ENCODE measurements at places on chromosomes 1 and 21. TPM values are rescaled to one million over a fixed set of nuclear protein-coding genes. Genes with fewer than 3 reads are reported as not detected.
A peak's percentile ranks its signal among the peaks of the same experiment; 100 is the strongest.

C1orf141 gene
- polyA plus RNA-seq: 0.26 TPM

GRCh38 chr1:159872891-159873290, 10.4 kb upstream of the VSIG8 start:
- no peak overlapping the region for H3K4me3 ChIP-seq
- no peak overlapping the region for H3K27ac ChIP-seq

MX2 gene
- polyA plus RNA-seq: 2.7 TPM

BARHL2 gene
- polyA plus RNA-seq: not detected

LCE1F gene
- not detected for polyA plus RNA-seq

PTPN14 gene
- polyA plus RNA-seq: 19.0 TPM

DNA sequence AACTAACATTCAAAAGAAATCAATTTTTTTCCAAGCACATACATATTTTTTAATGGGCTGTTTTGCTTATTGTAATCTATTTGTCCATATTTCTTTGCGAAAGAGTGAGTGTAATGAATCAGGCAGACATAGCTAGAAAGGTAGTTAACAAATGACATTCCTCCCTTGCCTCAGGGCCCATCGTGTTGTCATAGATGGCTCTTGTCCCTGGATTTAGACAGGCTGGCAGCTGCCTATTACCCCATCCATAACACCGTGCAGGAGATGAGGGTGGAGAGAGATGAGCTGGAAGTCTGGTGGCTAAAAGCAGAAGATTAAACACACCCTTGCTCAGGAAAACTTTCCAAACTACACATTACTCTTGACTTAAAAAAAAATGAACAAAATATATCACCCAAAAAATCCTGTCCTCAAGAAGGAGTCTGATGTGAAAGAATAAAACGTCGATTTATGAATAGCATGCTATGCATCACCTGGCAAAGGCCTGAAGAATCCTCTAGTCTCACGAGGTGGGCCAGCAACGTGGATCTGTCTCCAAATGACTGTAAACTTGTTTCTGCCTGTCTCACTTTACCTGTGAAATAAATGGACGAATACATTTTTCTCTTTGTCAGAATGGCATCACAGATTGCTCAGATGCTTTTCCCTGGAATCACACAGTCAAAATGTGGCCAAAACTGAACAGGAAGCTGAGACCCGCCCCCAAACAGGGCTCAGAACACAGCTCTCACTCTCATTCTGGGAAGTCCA, 55.7 kb downstream of the C21orf91 start:
- no peak overlapping the region for H3K4me3 ChIP-seq
- H3K4me1 ChIP-seq: peaks cover 6% of the 10 kb centered on the region
- H3K27ac ChIP-seq: no peak overlapping the region
- no peak for DNase-seq
- H3K36me3 ChIP-seq: no peaks in the 10 kb centered on the region

DNA sequence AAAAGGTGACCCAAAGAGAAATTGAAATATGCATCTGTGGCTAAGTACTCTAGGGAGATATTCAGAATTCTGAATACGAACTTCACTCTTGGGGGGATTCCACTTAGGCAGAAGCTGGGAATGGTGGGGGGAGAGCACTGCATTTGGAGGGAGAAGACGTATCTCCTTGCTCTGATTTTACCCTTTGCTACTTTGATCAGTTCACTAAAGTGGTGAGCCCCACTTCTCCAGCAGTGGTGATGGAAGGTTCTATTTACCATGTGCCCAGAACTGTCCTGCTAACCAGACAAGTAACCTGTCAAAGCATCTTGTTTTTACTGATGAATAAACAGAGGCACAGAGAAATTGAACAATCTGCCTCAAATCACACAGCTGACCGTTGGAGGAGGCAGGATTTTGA, 483.4 kb downstream of the SIPA1L2 start:
- H3K36me3 ChIP-seq: no peaks in the 10 kb centered on the region
- no peak overlapping the region for H3K4me3 ChIP-seq
- no peaks in the 10 kb centered on the region for H3K4me1 ChIP-seq
- H3K27me3 ChIP-seq: no peaks in the 10 kb centered on the region

DNA sequence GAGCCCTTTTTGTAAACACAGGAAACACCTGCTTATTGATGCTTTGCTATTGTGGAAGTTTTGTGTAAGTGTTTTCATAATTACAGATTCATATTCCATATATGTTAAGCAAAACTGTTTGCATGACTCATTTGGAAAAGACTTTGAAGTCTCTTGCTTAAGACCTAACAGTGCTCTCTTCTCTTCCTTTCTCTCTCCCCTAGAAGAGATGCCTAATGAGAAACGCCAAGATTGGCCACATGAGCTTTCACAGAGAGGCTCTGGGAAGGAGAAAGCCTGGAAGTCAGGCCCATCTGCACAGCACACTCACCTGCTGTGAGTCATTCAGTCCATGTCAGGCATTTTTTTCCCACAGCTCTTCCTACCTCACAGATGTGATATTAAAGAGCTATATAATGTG, 101.6 kb upstream of the PALMD start:
- H3K27me3 ChIP-seq: no peaks in the 10 kb centered on the region
- H3K27ac ChIP-seq: no peak overlapping the region
- no peak overlapping the region for H3K4me3 ChIP-seq
- no peaks in the 10 kb centered on the region for H3K4me1 ChIP-seq

DNA sequence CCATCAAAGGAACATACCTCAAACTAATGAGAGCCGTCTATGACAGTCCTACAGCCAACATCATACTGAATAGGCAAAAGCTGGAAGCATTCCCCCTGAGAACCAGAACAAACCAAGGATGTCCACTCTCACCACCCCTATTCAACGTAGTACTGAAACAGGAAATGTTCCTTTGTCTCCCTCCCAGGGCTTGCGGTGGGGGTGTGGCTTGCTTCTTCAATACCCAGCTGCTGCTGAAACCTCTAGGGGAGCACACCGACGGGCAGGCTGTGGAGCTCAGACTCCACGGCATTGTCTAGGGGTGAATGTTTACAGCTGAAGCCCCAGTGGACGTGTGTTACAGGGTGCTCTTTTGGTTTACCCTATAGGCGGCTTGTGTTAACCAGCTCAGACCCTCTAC, 30.5 kb upstream of the B3GALT2 start:
- no peak for DNase-seq
- no peaks in the 10 kb centered on the region for H3K27me3 ChIP-seq
- H3K27ac ChIP-seq: no peak overlapping the region
- peaks cover 5% of the 10 kb centered on the region for H3K4me1 ChIP-seq
- H3K4me3 ChIP-seq: no peak overlapping the region

- H3K27ac ChIP-seq: no peak overlapping the region
- DNase-seq: no peak
- H3K4me3 ChIP-seq: no peak overlapping the region
- H3K4me1 ChIP-seq: no peaks in the 10 kb centered on the region
Measured at GRCh38 chr1:228283476-228284147, 75.8 kb downstream of the OBSCN start.

GRCh38 chr1:10682449-10683309, 113.8 kb downstream of the CASZ1 start:
- H3K4me3 ChIP-seq: no peak overlapping the region
- peaks cover 54% of the 10 kb centered on the region for H3K4me1 ChIP-seq
- no peaks in the 10 kb centered on the region for H3K36me3 ChIP-seq
- DNase-seq: no peak
- no peaks in the 10 kb centered on the region for H3K27me3 ChIP-seq
- H3K27ac ChIP-seq: peak overlapping the region; percentile 67

SERINC2 gene
- polyA plus RNA-seq: 12.9 TPM

DNA sequence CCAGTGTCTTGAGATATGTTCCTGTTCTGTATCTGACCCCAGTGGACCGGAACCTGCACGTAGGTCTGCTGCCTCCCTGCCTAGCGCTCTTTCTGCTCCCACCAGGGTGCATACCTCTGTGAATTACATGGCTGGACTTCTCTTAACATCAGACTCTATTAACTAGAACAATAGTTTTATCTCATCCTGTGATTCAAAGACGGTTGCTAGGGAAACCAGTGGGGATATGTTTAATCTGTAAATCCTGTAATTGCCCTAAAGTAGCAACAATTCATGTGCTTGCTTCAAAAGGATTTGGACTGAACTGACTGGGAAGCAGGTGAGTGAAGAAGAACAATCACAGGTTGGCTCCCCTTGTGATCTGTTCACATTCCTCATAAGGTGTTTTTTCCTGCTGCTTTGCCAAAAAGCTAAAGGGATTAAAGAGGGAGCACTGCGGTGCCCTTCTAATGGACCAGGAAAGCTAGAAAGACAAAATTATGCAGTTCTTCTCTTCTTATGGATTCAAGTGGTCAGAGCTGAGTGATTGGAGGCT, 52.7 kb upstream of the DIRAS3 start:
- H3K4me1 ChIP-seq: no peaks in the 10 kb centered on the region
- no peak overlapping the region for H3K4me3 ChIP-seq
- DNase-seq: no peak

MRPL9 gene
- polyA plus RNA-seq: 131 TPM

DNA sequence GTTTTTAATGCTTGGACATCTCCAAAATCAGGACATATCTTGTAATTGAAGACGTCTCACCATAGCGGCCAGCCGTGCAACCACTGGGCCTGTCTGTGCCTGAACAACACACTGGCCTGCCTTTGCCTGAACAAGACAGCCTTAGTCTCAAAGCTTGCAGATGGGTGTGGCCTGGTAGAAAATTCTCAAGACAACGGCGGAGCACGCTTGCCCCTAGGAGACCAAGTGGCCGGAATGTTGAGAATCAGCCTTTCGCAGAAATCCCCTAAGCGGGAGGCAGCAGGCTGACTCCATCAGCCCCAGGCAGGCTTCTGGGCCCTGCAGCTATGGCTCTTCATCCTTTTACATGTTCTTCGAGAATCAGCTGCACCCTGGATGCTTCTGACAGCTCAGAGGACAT, 98.0 kb upstream of the C1orf174 start:
- H3K36me3 ChIP-seq: no peaks in the 10 kb centered on the region
- H3K4me1 ChIP-seq: no peaks in the 10 kb centered on the region
- DNase-seq: peak; percentile 37
- no peak overlapping the region for H3K27ac ChIP-seq

DNA sequence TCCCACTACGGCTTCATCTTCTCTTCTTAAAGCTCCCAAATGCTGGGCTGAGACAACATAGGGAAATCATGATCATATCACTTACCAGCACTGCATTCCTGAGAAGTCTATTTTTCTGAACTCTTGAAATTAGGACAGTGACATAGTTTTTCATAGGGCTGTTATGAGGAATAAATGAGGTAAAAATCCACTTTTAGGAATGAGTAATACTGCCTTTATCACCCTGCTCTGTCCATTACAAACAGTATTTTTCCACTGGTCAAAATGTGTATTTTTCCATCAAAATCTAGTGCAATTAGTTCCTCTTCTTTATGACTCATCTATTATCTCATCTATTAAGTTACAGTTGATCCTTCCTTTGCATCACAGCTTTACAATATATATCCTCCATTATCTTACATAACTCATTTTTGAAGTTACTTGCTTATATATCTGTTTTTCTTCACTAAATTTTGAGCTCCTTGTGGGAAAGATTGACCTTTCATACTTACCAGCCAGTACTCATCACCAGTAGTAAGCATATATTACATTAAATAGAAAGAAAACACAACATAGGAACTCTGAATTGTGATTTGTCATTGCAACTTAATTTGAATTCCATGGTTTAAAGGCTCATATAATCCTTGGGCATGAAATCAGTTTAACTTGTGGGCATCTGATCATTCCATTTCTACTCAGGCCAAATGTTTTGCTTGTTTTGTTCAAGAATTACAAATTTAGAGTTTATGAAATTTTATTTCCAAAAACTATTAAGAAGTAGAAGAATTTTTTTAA, 37.1 kb downstream of the PRRX1 start:
- H3K36me3 ChIP-seq: no peaks in the 10 kb centered on the region
- no peaks in the 10 kb centered on the region for H3K27me3 ChIP-seq
- peak overlapping the region; percentile 28 for H3K27ac ChIP-seq
- no peak overlapping the region for H3K4me3 ChIP-seq

GRCh38 chr1:64482720-64483119, 12.8 kb downstream of the CACHD1 start:
- no peaks in the 10 kb centered on the region for H3K4me1 ChIP-seq
- no peak overlapping the region for H3K4me3 ChIP-seq
- H3K36me3 ChIP-seq: no peaks in the 10 kb centered on the region
- no peak overlapping the region for H3K27ac ChIP-seq
- DNase-seq: no peak
- H3K27me3 ChIP-seq: no peaks in the 10 kb centered on the region

TRMT1L gene
- 24.7 TPM for polyA plus RNA-seq

- peak within 1 kb of the TSS; percentile 22 for H3K4me3 ChIP-seq
- peaks cover 32% of the 10 kb centered on the region for H3K27me3 ChIP-seq
- DNase-seq: peak; percentile 29
- no peaks in the 10 kb centered on the region for H3K4me1 ChIP-seq
- no peaks in the 10 kb centered on the region for H3K36me3 ChIP-seq
- H3K27ac ChIP-seq: no peak within 1 kb of the TSS
Measured at GRCh38 chr1:68049941-68050878, at the start of gene DIRAS3. Gene DIRAS3 (minus strand): TSS chr1:68050627. CDS start chr1:68047297, 3,330 bp downstream.

- H3K36me3 ChIP-seq: no peaks in the 10 kb centered on the region
- no peak overlapping the region for H3K4me3 ChIP-seq
- H3K27me3 ChIP-seq: no peaks in the 10 kb centered on the region
- H3K4me1 ChIP-seq: no peaks in the 10 kb centered on the region
- H3K27ac ChIP-seq: no peak overlapping the region
Measured at GRCh38 chr21:18170829-18171228, 73.8 kb upstream of the CHODL start.

BCAR3 gene
- polyA plus RNA-seq: 21.3 TPM

- H3K36me3 ChIP-seq: no peaks in the 10 kb centered on the region
- H3K4me3 ChIP-seq: no peak overlapping the region
- DNase-seq: no peak
- no peaks in the 10 kb centered on the region for H3K27me3 ChIP-seq
- H3K4me1 ChIP-seq: no peaks in the 10 kb centered on the region
Measured at GRCh38 chr21:23455676-23456075, 2151.6 kb downstream of the MRPL39 start.

- H3K4me3 ChIP-seq: no peak overlapping the region
- no peaks in the 10 kb centered on the region for H3K4me1 ChIP-seq
- no peaks in the 10 kb centered on the region for H3K36me3 ChIP-seq
- no peaks in the 10 kb centered on the region for H3K27me3 ChIP-seq
Measured at GRCh38 chr1:18352636-18353265, 128.0 kb upstream of the KLHDC7A start.

DNA sequence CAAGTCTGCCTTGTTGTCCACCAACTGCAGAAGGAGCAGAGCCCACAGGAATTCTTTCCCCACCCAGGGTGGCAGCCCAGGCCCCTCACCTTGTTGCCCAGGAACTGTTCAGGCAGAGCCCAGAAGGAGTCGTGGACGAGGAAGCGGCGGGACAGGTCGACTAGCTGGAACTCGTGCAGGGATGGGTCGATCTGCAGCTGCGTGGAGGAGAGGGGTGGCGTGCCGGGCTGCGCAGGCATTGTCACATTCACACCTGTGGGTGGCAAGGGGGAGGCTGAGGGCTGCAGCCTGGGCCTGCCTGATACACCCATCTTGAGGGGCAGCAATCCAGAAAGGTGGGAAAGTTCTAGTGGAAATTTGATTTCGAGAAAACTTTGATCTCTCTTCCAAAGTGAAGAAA, 55.9 kb downstream of the HSPG2 start:
- no peak overlapping the region for H3K27ac ChIP-seq
- H3K36me3 ChIP-seq: no peaks in the 10 kb centered on the region
- H3K4me3 ChIP-seq: no peak overlapping the region
- DNase-seq: peak; percentile 61
- H3K4me1 ChIP-seq: no peaks in the 10 kb centered on the region

GRCh38 chr1:9004700-9005394, 21.4 kb downstream of the SLC2A7 start:
- no peaks in the 10 kb centered on the region for H3K36me3 ChIP-seq
- H3K4me1 ChIP-seq: no peaks in the 10 kb centered on the region
- H3K27me3 ChIP-seq: no peaks in the 10 kb centered on the region
- no peak overlapping the region for H3K27ac ChIP-seq
- H3K4me3 ChIP-seq: no peak overlapping the region
- peak; percentile 94 for DNase-seq

HNRNPU gene
- polyA plus RNA-seq: 663 TPM

Measured in left lung (tissue), 14 donors.